ENCODE measurements at places on chromosomes 12 and 14.

GRCh38 chr12:45415393-45415817 lies 199.5 kb downstream of the ANO6 start:
- no peak for DNase-seq

DNA sequence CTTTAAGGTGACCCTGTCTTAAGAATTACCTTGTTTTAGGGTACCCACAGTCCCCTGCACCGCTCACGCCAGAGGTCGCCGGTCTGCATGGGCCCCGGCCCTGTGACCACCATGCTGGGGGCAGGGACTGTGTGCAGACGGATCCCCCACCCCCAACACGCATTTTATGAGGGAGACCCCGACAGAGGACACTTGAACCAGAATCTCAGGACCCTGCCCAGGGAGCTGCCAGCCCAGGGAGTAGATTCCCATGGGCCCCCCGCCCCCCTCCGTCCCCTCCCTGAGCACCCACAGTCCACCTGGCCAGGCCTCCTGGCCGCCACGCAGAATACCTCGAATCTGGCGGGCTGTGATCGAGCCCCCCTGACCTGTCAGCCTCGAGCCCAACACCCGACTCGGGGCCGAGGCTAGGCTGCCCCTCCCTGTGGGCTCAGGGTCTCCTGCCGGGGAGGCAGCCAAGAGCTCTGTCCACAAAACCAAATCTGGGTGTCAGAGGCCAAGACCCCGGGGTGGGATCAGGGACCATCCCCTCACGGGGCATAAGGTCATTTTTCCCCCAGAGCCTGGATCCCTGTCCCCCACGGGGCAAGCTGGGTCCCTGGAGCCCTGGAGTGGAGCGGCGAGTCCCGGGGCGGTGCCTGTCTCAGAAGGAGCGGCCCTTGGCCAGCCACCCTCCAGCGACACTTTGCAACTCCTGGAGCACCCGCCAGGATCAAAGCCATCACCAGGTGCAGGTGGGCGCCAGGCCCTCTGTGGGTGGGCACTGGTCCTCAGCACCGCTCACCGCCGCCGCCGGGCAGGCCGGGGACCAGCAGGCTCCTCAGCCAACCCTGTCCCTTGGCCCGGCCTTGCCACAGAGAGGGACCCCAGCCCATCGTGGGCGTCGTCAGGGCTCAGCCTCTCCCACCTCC lies 155.8 kb upstream of the PKP2 start:
- no peak for DNase-seq

DNA sequence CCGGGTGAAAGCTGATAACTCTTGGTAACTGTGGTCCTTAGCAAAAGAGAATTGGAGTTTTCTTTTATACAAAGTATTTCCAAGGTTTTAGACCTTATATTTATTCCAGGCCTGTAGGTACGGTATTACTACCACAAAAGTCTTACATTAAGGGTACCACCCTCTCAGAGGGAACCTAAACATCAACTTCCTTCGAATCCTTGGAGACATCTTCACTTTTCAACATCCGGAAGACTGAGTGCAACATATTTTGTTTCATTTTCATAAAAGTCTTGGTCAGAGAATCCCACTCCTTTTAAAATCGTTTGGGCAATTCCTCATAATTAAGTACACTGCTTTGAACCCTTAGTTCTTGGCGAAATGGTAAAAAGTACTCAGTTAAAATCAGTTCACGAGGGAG lies 1.2 kb downstream of the CNOT2 start:
- no peak for DNase-seq

- DNase-seq = no peak
These were observed 310.8 kb downstream of the ZFP36L1 start for GRCh38 chr14:68482018-68482417.

GRCh38 chr12:88398031-88398430 lies 182.2 kb downstream of the KITLG start:
- DNase-seq = no peak

- no peak for DNase-seq
These were observed 381.9 kb upstream of the RGS6 start for GRCh38 chr14:71550367-71550766.

DNA sequence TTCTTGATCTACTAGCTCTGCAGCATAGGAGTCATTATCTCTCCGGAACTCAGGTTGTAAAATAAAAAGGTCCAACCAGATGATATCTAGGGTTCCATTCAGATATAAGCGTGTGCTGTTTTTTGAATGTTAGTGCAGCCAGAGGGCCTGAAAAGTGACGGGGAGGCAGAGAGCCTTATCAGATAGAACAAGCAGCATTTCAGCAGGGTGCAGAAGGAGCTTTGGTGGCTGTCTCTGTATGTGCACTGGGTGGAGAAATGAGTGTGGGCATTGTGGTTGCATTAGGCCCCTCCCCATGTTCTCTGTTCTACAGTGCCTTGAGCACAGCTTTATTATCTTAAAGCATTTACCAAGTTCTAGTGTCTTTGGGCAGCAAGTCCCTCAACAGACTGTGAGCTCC lies 275.1 kb downstream of the NRXN3 start:
- no peak for DNase-seq

DNA sequence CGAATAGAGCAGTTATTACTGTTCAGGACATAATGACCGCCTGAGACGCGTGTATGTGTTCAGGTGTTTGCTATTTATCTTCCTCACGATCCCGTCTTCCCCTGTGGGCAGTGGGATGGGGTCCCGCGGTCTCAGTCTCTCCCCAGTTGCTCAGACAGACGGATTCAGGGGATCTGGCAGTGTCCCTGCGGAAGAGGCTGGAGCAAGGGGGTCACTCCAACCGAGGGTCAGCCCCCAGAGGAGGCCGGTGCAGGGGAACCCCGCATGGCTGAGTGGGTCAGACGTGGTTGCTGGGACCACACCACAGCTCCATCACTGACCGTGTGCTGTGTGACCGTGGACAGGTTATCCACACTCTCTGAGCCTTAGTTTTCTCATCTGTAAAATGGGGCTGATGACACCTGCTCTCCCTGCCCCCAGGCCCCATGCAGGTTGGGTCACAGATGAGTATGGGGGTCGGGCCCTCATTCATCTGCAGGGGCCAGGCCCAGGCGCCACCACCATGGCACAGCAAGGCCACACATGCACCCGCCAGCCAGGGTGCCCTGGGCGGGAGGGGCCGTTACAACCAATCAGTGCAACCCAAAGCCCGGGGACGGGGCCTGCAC lies 5.2 kb downstream of the MMP17 start:
- DNase-seq = no peak

- no peak for DNase-seq
These were observed 14.8 kb downstream of the ITPR2 start for GRCh38 chr12:26818201-26818600.

DNA sequence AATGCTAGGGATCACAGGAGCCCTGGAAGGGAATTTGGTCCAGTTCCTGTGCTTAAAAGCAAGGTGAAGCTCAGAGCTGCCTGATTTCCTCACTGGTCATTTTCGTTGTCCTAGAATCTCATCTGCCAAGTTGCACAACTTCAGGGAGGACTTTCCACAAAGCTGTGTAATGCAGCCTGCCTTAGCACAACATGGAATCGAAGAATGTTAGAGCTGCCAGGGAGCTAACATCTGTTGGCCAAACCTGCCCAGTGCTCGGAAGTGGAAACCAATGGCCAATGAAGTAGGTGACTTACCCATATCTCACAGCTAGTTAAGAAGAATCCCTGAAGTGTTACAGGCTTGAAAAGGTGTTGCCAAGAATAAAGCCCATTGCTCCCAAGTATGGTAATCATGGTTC lies 79.9 kb upstream of the SSTR1 start:
- DNase-seq = no peak

DNA sequence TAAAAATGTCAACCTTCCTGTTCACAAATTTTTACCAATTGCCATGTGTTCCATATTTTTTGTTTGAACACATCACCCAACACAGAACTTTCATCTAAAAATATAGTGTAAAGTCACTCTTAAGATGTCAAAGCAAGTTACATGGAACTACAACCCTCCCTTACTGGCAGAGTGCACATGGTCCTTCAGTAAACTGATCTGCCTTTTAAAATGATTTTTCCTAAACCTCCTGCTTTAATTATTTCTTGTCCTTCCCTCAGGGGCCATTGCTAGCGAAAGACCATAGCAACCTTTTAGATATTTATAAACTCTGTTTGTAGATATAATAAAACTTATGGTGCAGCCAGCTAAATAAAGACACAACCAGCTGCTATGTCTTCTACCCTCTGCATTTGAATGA lies 255.2 kb upstream of the FAR2 start:
- DNase-seq = no peak

GRCh38 chr12:104930388-104931326 lies 27.4 kb downstream of the SLC41A2 start:
- DNase-seq = no peak

DNA sequence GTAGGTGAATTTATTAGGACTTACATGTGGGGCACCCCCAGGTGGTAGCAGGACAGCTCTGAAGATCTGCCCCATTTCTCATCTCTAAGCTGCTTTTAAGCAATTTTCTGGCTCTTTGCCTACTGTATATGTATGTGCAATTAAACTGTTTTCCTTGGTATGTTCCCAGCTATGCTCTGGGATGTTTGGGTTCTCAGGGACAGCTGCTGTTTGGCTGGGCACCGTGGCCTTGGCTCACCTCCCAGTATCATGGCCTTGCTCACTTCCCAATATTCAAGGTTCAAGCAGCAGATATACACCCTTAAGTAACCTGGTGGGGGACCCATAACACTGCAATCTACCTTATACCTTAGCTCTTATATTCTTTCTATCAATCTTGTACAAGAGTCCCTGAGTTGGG lies 53.7 kb upstream of the KITLG start:
- DNase-seq = no peak

DNA sequence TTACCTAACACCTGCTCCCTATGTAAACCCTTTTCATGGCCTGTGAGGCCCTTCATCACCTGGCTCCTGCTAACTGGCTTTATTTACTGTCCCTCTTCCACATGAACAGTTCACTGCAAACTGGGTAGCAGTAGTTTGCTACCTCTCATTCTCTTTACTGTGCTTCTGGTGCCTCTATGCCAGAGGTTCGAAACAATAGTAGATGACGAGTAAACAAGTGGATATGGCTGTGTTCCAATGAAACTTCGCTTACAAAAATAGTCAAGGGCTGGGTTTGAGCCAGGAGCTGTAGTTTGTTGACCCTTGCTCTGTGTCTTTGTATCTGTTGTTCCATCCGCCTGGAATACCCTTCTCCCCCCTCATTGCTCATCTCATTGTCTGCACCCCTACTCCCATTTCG lies 233.6 kb upstream of the RMST start:
- DNase-seq = no peak

DNA sequence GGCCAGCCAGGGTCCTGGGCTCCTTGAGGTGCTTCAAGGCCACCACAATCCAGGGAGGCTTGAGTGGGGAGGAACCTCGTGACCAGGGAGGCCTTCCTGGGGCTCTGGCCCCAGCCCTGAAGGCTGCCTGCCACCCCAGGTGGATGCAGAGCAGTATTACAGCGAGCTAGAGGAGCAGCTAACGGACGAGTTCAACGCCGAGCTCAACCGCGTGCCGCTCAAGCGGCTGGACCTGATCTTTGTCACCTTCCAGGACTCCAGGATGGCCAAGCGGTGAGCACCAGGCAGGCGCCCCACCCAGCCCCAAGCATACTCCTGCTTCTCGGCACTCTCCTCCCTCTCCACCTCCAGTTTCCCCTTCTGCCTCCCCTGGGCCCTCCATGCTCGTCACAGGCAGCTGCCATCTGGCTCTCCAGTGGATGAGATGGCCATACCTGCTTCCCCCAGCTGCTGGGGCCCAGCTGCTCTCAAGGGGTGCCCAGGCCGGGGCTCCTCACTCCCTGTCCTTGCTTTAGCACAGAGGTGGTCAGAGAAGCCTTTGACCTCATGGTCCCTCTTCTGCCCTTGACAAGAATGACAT lies 30.6 kb downstream of the NGB start:
- DNase-seq = no peak

DNA sequence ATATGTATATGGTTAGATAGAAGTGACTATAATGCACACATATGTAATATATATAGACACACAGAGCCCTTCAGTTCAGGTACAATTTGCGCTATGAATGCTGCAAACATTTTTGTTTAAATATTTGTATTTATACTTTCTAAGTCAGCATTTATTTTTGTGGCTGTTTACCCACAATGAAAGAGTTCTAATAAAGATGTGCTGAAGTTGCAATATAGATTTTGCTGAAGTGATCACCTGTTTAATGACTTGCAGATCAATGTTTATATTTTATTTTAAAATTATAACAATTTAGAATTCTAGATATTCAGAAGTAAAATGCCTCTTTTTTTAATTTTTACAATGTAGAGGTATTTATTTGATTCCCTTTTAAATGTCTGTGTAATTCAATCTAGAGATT lies 3.5 kb downstream of the FOXG1 start:
- no peak for DNase-seq

GRCh38 chr12:26331960-26332359 lies 136.6 kb downstream of the SSPN start:
- DNase-seq = no peak

GRCh38 chr14:57979376-57980048 lies 113.6 kb upstream of the SLC35F4 start:
- no peak for DNase-seq

- DNase-seq = no peak
These were observed 96.2 kb upstream of the USP15 start for GRCh38 chr12:62164036-62164435.

DNA sequence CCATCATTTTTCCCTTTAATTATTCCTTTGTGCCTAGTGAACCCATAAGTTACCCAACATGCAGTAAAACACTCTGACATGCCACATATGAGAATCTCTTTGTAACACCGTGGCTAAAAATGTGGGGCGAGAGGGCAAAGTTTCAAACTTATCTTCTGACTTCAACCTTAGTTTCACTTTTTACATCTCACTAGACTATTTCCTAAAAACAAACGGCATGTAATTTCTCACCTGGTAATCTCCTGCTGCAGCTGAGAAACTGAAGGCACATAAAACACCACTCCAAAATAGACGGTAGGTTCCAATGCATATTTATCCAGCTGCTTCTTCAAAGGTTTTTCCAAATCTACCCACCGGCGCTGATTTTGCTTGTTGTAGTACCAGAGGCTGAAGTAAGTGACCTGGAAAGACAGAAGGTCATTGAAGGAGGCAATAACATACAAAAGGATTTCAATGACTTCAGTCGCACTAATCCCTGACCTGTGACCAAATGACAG lies 37.9 kb downstream of the PTPN21 start:
- DNase-seq = no peak

DNA sequence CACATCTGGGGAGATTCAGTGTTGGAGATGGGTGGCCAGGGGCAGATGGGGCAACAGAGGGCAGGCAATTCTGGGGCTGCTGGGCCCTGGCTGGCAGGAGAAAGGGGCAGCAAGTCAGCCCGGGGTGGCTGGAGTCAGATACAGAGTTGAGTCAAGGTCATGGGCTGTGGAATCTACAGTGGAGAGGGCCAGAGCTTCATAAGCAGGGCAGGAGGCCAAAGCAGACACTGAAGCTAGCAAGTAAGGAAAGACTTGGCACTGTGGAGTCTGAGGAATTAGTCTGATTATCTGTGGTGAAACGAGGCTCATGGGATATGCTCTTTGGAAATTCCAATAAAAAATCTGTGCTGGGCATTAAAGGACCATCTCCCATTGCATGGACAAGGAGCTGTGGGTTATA lies 95.5 kb downstream of the TMX1 start:
- no peak for DNase-seq

Data from GM23338 (cell line).